ENCODE measurements at places on chromosomes 5 and 9. TPM values are rescaled to one million over a fixed set of nuclear protein-coding genes. Genes with fewer than 3 reads are reported as not detected.

The CCDC192 gene
- not detected for total RNA-seq

GRCh38 chr5:127911619-127912018 lies 171.9 kb upstream of the SLC12A2 start:
- DNase-seq: no peak

DNA sequence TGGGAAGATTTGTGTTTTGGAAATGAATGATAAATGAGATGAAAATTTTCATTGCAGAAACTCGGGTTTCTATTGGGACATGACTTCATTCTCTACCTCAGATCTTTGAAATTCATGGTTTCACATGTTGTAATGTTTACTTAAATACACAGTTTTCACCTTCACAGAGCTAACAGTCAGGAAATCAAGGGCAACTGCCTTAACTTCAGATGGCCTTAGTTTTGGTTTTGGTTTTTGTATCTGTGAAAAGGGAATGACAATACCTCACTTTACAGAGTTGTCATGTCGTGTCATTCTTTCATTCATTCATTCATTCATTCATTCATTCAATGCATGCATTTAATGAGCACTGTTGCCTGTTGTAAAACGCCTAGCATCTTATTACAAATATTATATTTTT lies 41.9 kb downstream of the NIM1K start:
- no peak for DNase-seq

GRCh38 chr5:83172655-83173054 lies 95.3 kb downstream of the XRCC4 start:
- no peak for DNase-seq

DNA sequence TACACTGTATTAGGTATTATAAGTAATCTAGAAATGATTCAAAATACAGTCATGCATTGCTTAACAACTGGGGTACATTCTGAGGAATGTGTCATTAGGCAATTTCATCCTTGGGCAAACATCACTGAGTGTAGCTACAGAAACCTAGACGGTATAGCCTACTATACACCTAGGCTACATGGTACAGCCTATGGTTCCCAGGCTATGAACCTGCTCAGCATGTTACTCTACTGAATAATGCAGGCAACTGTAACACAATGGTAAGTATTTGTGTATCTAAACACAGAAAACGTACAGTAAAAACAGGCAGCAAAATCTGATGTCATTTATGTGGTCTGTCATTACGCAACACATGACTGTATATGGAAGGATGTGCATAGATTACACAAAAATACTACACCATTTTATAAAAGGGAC lies 96.8 kb downstream of the RAPGEF6 start:
- DNase-seq: no peak

The ANKDD1B gene
- total RNA-seq: not detected

DNA sequence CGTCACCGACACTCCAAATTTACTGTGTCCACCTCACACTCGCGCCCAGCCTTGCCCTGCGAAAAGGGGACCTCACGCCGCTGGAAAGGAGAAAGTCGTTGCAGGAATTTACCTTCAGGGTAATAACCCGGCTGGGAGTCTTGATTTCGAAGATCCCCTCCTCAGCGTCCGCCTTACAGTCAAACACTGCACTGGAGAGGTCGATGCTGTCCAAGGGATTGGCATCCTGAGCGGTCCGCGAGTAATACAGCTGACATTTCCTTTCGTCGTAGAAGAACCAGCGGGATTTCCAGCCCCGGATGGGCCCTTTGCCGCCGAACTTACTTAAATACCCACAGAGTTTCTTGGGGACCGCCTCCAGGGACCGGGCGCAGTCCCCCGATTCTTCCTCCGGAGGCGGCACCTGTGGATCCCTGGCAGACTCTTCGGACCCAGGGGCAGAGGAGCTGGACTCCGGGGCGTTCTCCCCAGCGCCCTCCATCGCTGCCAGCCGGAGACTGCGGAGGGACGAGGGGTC lies 330 bp downstream of the TBC1D2 start:
- DNase-seq: peak; percentile 50

- DNase-seq: no peak
Measured at GRCh38 chr9:34994260-34994899, 4.8 kb downstream of the DNAJB5 start.

- DNase-seq: no peak
Measured at GRCh38 chr5:22431840-22432239, 421.3 kb downstream of the CDH12 start.

The TRIM36 gene
- 0.17 TPM for total RNA-seq

GRCh38 chr5:74325866-74326265 lies 314.7 kb downstream of the ENC1 start:
- no peak for DNase-seq

The FAF2 gene
- total RNA-seq: 32.8 TPM

The TRPM3 gene
- total RNA-seq: not detected

- DNase-seq: no peak
Measured at GRCh38 chr5:6525422-6525821, 76.8 kb downstream of the UBE2QL1 start.

GRCh38 chr5:144774197-144774596 lies 603.5 kb downstream of the KCTD16 start:
- DNase-seq: no peak

DNA sequence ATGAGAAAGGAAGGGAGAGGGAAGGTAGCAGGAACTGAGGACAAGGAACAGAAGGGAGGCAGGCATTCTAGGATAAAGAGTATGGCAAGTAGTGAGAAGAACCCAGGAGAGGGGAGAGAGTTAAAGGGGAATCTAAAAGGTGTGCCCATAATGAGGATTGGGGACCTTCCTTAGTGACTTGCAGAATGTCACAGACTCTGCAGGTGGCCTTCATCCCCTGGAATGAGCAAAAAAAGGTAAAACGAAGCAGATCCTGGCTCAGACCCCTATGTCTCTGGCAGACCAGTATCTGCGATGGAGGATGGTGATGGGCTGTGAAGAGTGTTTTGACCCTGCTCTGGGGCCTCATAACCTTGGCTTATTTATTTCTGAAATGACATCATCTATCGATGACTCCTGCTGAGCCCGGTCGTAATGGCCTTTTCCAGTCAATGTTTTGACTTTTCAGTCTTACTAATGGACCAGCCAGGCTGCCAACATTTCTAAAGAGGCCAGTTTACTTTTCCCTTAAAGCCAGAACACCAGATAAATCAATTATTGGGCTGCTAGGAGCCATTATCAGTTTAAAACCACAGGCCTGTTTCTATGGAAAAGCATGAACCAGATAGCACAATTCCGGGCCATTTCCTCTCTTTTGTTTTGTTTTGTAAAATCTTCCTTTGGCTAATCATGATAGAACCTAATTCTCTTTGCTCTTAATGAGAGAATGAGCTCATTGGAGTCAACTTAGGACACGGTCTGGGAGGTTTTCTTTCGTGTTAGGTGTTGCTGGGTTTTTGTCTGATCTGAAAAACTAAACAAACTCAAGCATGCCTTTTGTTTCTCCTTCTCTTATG lies 3.1 kb downstream of the TMOD1 start:
- no peak for DNase-seq

DNA sequence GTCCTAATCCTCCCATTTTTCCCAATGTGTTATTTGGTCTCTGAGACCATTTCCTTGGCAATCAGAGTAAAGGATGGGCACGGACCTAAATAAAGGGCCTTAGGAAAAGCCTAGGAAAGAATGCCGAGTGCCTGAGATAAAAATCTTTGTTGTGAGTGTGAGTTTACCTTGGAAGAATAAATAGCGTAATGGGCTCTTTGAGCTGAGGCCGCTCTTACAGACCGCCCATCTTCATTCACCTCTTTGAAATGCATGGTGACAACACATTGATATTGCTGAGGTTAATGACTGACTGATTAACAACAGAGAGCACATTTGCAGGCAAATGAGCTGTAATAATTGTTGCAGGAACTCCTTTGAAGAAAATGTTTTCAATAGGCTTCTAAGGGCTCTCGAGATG lies 1967.1 kb upstream of the WWC1 start:
- no peak for DNase-seq

DNA sequence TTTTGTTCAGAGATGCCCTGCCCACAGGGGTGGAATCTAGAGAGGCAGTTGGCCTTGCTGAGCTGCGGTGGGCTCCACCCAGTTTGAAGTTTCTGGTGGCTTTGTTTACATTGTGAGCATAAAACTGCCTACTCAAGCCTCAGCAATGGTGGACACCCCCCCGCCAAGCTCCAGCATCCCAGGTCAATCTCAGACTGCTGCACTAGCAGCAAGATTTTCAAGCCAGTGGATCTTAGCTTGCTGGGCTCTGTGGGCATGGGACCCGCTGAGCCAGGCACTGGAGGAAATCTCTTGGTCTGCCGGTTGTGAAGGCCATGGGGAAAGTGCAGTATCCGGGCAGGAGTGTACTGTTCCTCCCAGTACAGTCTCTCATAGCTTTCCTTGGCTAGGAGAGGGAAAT lies 55.5 kb downstream of the MINAR2 start:
- no peak for DNase-seq

- no peak for DNase-seq
Measured at GRCh38 chr9:69817202-69817601, 3.4 kb upstream of the CFAP95 start.

The CENPP gene
- total RNA-seq: 26.5 TPM

DNA sequence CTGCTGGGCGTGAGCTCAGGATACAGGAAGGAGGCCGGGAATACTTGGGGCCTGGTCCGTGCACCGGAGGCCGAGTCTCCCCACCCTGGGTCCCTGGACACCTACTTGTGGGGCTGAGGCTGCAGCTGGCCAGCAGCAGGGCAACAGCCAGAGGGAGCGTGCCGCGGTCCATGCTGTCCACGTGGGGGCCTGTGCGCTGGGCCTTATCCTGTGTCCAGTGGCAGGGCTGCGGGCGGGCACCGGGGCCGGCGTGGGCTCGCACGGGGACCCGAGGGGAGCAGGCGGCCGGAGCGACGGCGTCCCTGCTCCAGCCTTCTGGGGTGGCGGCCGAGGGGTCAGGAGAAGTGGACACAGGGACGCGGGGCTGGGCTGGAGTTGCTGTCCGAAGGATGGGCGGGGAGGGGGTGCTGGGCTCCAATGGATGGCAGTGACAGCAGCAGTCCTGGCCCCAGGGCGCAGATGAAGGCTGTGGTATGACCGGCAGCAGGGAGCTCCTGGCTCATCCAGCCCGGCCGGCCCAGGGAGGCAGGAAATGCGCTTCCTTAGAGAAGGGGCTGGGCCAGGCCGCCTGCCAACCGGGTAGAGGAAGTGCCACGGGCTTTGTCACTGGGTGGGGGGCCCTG lies at the start of gene ENG:
TSS of gene ENG (minus strand) at position 475 of the 623 bp plus-strand sequence. CDS start at position 172, 303 bp downstream.
- DNase-seq: peak; percentile 49

DNA sequence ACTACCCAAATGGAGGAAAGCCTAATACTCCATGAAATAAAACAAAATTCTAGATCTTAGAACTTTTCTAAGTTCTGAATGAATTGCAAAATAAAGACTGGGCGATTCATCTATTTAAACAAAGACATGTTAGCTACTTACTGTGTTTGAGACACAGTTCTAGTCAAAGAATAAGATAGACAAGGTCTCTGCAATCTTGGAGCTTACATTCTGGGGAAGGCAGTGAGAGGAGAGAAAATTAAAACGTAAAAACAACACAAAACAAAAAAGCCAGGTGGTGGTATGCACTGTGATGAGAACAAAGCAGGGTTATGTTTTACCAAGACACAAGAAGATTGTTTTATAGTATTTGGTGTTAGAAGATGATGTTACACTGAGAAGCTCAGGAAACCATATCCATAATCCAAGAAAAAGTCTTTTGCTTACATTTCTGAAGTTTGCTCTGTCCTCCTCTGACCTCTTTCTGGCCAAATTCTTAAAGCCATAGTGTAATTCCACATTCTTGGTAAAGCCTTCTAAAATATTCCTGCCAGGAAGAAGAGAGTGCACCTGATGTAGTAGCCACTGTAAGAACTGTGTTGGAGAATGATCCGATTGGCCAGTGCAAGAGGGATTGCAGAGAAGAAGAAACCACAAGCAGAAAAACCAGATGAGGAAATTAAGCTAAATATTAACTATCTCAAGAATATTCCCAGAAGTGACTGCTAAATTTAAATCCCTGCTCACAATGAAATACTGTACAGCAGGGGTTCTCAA lies 218.4 kb downstream of the PCSK1 start:
- DNase-seq: no peak

- no peak for DNase-seq
Measured at GRCh38 chr9:79652598-79652997, 80.8 kb downstream of the TLE4 start.

The NOXA1 gene
- total RNA-seq: 1.2 TPM

GRCh38 chr9:126051446-126052130 lies 275.0 kb upstream of the MVB12B start:
- no peak for DNase-seq

The IL7R gene
- 147 TPM for total RNA-seq

DNA sequence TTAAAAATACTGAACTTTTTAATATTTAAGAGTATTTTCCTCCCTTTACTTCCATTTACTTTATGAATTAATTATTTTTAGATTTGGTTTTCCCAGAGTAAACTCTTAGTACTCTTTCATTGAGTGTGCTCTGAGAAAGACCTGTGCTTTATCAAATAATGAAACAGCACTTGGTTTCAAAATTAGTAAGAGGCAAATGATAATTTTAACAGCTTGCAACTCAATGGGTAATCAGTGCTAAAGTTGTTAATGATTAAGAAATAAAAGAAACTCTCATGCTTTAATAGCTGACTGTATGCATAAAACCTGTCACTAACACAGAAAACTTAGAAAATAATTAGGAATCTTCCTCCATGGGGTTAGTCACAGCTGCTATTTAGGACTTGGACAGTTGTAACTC lies 244.4 kb downstream of the RFX3 start:
- DNase-seq: no peak

- no peak for DNase-seq
Measured at GRCh38 chr5:6722015-6722414, 8.8 kb downstream of the TENT4A start.

DNA sequence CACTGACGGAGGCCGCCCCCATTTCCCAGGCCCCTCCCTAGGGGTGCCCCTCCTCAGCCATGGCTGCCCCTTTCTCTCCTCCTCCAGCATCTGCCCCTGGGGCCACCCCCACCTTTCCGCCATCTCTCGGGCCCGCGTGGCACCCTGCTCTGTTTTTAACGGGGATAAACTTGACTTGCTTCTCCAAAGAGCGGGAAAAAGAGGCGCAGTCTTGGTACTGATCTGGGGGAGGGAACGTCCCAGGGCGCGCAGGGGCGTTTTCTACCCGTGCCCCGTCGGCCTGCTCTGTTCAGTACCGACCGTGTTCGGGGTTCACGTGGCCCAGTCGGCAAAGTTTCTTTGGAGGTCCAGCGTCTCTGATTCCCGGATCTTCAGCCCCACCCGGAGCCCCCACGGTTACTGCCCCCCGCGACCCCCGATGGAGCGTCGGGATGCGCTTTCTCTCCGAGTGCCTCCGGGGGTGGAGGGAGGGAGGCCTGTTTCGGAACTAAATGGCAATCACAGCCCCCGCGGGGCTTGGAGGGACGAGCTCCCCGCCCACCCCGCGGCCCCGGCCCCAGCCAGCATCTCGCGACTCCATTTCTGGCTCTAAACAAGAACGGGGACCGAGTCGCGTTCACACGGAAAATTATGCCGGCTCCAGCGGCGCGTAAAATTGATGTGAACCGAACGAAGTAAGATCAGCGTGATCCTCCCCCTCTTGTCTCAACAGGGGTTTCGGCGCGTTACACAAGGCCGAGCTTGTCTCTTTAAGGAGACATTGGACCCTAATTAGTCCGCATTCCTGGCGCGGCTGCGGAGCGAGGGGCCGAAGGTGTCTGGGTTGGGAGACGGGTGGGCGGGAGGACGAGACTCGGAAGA lies 1.1 kb upstream of the TLE4 start:
- peak; percentile 62 for DNase-seq
